CD4-positive, alpha-beta T cell treated with Interleukin-4 for 4 hours (primary cell): ENCODE measurements at places on chromosomes 1 and 21.

GRCh38 chr1:56872597-56872996 lies 18.0 kb downstream of the C8A start:
- no peak for DNase-seq

DNA sequence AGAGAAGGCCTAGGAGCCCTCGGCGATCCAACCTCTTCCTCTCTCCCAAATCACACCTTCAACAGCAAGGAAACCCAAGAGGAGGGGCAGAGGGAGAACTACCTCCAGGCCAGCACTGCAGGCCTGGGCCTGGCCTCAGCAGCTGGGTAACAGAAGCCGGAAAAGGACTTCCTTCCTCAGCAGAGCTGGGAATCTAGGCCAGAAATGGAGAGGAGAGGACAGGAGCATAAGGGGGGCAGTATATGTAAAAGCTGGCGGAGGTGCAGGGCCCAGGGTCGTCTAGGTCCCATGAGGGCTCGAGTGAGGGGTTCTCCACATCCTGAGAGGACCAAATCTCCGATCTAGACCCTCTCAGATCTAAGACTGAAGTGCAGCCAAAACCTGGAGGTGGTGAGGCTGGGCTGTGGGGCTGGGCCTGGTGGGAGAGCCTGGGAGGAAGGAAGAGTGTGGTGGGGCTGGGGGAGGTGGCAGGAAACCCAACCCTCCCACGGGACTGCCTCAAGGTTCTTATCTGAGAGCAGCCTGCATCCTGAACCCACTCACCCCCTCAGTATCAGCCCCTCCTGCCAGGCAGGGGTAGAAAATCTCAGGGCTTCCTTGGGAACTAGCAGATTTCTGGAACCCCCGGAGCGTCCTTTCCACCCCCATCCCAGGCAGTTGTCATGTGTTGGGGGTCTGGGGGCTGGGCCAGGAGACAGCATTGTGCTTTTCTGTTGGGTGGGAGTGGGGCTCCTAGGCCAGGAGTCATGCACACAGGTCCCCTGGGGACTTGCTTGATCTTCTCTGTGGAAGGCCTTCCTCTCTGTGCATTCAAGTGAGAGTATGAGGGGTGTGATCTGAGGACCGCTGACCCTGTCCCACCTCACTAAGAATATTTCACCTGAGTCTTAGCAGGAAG lies 33.0 kb downstream of the PIK3C2B start:
- peak; percentile 31 for DNase-seq

GRCh38 chr1:14521622-14522021 lies 76.9 kb upstream of the KAZN start:
- no peak for DNase-seq

GRCh38 chr1:182752077-182752988 lies 37.2 kb upstream of the NPL start:
- no peak for DNase-seq

- DNase-seq: no peak
Observed at GRCh38 chr1:222224636-222225315, 323.1 kb downstream of the HHIPL2 start.
